Stimulated activated CD8-positive, alpha-beta memory T cell treated with anti-CD3 and anti-CD28 coated beads, Interleukin-7, amount 100 ng/mL, for 4 hours (primary cell): ENCODE measurements at places on chromosomes 7 and 10.

DNA sequence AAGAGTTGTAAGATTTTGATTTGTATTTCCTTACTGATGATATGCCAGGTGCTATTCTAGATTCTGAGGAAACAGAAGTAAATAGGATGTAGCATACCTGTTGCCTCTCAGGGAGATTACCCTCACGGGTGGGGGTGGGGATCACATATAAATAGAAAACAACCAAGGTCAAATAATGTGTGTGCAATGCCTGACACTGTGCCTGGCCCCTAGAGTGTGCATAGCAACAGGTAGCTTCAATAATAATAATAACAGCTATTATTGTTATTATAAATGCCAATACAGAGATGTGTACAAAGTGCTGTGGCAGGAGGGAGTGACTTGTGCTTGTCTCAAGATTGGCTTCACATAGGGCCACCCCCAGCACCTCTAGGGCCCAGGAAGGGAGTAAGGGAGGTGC, 24.0 kb downstream of the CNNM1 start:
- no peak for DNase-seq

DNA sequence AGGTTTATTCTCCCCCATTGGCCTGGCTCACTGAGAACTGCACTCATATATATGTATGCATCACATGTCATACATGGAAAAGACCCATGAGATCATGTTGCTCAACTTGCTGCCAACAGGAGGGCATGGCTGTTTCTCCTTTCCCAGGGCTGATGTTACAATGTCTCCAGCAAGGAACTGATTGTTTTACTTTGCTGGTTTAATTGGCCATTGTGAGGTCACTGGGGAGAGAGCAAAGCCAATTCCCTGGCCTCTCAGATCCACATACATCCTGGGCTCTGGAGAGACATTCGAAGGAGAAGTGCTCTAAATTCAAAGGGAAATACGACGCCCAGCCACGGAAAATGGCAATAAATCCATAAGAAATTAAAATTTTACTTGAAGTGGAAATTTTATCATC, 287.8 kb downstream of the WDR11 start:
- no peak for DNase-seq

DNA sequence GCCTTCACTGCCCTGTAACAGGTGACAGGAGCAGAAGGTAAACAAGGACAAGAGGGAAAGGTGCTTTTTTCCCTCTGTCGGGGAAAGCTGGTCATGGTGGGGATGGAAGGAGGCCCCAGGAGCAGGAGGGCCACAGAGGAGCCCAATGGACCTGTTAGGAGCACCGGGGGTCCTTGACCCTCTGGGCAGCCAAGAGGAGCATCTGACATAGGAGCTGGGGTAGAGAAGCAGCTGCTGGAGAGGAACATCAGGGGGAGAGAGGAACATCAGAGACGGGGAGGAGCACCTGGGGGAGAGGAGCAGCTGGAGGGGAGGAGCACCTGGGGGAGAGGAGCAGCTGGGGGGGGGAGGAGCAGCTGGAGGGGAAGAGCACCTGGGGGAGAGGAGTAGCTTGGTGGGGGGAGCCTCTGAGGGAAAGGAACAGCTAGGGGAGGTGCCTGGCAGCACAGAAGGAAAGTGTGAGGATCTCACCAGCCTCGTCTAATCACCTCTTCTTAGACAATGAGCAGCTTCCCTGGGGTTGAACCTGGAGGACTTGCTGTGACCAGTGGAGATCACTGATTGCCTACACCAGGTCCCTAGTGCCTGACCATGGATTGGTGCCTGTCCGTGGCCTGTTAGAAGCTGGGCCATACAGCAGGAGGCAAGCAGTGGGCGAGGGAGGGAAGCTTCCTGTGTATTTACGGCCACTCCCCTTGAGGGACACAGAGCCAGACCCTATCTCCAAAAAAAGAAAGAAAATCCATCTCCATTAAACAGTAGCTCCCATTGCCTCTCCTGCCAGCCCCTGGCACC, 37.6 kb downstream of the JAKMIP3 start:
- DNase-seq = no peak

GRCh38 chr7:122380992-122381391, 76.4 kb upstream of the FEZF1 start:
- DNase-seq = no peak

- DNase-seq = no peak
These were observed 86.8 kb upstream of the ZMIZ1 start for GRCh38 chr10:78981970-78982281.

DNA sequence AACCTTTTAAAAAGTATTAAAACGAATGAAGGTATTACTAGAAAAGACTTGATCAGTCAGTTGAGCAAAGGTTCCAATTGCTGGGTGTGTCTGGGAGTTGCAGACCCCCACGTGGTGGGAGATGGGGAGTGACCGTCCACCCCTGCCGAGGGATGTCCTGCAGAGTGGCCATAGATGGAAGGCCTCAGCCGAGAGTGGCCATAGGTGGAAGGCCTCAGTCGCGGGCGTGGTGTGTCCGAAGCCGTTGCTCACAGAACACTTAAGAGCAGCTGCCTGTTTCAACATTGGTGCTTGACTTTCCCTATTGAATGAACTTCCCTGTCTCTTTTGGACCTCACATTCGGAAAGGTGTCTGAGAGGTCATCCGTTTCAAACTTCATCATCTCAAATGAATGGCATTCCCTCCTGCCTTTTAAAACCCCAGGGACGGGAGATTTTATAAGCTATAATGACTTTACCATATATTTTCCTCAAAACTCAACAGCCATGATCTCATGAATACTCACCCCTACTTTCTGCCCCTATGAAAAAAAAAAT, 69.4 kb downstream of the CAMK1D start:
- no peak for DNase-seq

DNA sequence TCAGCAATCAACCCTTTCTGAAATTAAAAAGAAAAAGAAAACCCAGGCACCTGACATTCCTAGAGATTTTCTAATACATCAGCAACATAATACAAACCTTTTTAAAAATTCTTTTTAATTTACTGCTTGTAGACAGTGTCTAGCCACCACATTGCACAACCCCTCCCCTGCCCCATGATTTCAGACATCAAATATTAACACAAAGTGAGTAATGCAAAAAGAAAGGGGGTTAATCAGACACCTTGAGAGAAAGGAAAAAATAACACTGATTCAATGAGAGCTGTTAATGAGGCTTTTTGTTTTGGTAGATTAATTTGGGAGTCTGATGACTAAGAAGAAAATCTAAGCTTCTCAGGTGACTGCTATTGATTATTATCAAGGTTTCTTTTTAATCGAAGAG, 55.3 kb downstream of the SLC25A13 start:
- no peak for DNase-seq

GRCh38 chr7:45982132-45982531, 61.1 kb upstream of the IGFBP3 start:
- no peak for DNase-seq

GRCh38 chr7:105811189-105811847, 65.1 kb downstream of the ATXN7L1 start:
- no peak for DNase-seq

GRCh38 chr10:107546986-107547385, 382.5 kb upstream of the SORCS1 start:
- no peak for DNase-seq

- DNase-seq = no peak
These were observed 95.3 kb downstream of the CCSER2 start for GRCh38 chr10:84423719-84424118.

DNA sequence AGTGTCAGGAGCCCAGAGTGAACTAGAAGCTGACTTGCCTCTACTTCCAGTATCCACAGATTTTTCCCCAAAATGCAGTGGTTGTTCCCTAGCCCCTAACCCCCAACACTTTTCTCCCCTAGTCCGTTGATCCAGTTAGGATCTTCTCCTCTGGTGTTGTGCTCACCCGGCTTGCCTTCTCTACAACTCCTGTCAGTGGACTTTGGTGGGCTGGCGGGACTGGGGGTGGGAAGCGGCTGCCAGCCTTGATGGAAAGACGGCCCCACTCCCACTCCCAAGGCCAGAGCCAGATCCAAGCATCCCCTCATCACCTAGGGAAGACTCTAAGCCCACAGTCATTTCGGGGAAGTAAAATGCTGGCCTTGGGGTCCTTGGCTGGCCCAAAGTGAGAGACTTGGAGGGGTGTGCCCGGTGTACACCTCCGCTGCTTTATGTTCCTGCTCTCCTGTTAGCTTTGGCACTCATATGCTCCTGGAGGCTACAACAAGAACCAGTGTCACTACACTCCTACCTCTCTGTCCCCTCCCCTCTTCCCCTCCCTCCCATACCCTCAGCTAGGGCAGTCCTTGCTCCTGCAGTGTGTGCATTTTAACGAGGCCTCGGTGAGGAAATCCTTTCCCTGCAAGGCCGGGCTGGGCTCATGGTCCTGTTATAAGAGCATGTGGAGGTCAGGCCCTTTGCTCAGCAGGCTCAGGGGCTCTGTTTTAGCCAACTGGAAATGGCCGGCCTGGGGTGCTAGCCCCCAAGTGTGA, 930 bp upstream of the HOXA10 start:
- DNase-seq = no peak

DNA sequence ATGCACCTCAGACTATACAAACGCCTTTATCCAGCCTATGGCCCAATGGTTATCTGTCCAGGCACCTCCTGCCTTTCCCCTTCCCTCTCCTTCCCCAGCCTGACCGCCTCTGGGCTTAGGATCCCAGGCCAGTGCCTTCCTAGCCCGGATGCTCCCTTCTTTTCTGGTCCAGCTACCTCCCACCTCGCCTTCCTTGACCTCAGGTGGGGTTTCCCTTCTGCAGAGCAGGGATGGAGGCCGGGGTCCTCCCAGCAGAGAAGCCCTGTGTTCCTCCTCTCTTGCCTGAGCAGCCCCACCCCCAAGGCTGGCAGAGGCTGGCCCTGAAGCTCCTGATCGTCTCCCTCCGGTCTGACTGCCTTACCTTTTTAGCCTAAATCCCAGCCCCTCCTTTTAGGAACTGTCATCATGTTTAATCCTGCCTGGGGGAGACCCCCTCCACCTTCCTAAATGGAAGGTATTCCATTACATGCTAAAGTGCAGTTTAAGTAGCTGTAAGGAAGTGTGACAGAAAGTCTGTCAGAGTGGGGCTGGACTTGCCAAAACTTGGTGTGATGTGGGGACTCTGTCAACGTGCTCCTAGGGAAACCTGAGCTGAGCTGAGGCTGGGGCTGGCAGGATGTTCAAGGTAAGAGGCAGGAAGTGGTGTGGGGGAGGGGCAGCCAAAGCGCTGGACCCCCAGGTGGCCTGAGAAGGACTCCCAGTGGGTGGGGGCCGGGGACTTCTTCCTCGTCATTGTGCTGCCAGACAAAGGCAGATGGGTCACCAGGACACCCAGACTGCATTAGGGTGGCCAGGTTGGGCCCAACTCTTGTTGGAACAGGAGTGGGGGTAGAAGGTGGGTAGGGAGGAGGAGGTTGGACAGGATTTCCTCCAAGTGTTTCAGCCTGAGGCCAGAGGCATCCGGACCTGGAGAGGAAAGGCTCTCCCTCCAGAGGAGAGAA, 39.5 kb downstream of the LBX1 start:
- DNase-seq = no peak

DNA sequence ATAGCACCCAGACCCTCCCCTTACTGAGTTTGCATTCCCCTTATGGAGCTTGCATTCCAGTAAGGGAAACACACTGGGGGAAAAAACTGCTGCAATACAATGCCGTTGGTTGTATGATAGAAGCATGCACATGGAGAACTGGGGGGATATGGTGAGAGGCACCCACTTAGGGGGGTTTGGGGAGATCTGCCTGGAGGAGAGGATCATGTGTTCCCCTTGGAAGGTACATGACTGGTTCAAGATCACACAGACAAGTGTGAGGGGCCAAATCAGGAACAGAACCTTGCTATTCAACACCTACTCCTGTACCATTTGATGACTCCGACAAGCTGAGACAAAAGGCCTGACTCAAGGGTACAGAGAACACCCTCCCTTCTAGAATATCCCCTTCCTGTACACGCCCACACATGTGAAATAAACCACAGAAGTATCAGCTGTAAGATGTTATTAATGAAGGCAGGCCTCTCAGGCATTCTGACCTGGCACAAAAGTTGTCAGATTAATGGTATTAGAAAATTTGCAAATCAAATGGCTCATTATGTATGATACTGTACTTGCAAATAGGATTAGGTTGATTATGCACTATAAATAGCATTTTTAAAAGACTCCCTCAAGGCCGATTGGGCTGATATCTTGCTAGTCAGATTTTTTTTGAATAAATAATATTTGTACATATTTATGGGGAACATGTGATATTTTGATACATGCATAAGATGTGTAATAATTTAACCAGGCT, 122.2 kb downstream of the NPY start:
- DNase-seq = no peak

GRCh38 chr7:36621396-36621795, 102.9 kb downstream of the AOAH start:
- DNase-seq = no peak

DNA sequence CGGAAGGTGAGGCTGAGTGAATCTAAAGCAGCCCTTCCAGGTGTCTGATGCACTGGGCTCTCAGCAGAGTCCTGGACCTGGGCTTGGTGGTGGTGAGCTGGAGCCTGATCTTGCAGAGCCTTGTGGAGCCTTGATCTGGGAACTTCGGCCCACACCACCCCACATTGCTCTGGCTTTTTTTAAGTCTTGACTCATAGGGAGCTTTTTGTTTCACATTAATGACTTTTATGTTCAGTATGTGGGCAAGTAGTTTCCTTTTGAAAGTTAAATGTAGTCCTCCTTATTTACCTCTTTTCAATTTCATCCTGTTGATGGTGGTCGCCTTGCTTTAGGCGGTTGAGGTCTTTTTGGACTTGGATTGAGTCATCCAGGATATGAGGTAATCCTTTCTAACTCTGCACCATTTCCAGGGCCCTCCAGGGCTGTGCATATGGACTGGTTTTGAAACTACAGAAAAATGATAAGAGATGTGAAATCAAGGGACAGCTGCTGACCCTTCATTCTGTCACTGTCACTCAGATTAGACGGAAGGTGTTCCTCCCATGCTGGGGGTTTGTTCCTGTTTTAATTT, 2.9 kb upstream of the NRAP start:
- no peak for DNase-seq

- no peak for DNase-seq
These were observed 46.0 kb upstream of the PODXL start for GRCh38 chr7:131602304-131602993.

DNA sequence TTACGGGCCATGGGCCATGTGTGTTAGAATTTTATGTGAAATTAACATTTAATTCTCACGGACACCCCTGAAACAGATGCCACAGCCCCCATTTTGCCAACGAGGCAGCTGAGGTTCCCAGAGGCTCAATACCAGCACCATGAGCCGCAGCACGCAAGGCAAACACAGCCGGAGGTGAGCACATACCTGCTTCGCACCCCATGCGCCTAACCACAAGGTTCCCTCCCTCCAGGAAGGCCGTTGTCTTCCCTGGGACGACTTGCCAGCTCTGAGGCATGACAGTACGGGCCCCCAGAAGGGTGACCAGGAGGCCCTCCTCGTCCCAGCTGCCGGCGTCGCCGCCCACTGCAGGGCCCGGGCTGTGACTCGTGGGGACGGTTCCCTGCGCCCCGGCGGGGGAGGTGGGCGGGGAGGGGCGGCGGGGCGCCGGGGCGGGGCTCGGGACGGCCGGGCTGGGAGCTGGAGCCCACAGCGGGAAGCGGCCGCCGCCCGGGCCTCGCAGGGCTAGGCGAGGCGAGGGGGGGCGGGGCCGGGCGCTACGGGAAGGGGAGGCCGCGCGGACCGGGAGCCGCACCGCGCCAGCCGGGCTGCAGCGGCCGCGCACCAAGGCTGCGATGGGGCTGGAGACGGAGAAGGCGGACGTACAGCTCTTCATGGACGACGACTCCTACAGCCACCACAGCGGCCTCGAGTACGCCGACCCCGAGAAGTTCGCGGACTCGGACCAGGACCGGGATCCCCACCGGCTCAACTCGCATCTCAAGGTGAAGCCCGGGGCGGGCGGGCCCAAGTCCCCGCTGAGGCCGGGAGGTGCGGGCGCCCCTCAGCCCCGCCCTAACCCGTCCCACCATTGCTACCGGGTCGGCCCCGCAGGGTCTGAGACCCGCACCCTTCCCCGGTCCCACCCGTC, at the start of gene CAV2:
Gene CAV2 (plus strand): TSS at position 571 of the 910 bp plus-strand sequence. CDS start 44 bp downstream, at position 615.
- no peak for DNase-seq

GRCh38 chr10:125550362-125550761, 132.6 kb downstream of the TEX36 start:
- no peak for DNase-seq
